Amygdala (tissue), 56 donors: ENCODE measurements at places on chromosomes 6 and 20.

- DNase-seq: no peak
Measured at GRCh38 chr6:163485388-163485851, 70.9 kb downstream of the QKI start.

DNA sequence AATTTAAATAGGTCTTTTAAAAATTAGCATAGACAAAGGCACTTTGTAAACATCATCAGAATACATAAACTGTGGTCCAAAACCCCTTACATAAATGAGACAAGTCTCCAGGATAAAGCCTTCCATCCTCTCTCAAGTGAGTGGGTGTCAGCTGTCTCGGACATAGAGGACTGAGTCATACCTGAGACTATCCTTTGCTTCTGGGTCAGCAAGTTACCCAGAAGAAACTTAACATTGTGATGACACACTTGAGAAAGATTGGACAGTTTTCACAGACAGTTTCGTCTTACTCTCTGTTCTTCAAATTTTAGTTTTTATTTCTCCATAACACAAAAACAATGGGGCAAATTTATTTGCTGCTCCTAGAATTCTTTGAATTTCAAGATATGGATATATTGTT lies 838.0 kb downstream of the DHX35 start:
- DNase-seq: no peak

GRCh38 chr6:22189946-22190345 lies 106.9 kb downstream of the PRL start:
- DNase-seq: no peak

- no peak for DNase-seq
Measured at GRCh38 chr20:64035933-64036345, at the start of gene C20orf204. Gene C20orf204 (plus strand): TSS chr20:64036182. CDS start chr20:64036324, 142 bp downstream.

GRCh38 chr6:53103993-53104675 lies 38.9 kb downstream of the FBXO9 start:
- DNase-seq: no peak

DNA sequence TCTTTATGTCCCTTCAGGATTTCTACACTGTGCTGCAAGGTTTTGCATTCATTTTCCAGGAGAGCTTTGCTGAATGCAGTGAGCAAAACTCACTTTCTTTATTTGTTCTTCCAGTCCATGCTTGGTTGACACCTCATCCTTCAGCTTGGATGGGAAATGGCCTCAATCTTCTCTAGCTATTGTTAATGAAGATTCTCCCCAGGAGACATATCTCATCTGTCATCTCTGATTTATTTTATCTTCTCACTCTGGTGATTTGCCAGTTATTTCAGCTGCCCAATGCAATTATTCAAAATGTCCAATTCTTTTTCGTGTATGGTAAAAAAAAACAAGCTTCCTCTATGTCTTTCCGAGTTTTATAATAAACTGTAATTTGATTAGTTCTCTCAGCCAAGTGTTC lies 77.9 kb upstream of the PAK5 start:
- DNase-seq: no peak

GRCh38 chr6:41103847-41104246 lies 31.1 kb downstream of the NFYA start:
- no peak for DNase-seq

DNA sequence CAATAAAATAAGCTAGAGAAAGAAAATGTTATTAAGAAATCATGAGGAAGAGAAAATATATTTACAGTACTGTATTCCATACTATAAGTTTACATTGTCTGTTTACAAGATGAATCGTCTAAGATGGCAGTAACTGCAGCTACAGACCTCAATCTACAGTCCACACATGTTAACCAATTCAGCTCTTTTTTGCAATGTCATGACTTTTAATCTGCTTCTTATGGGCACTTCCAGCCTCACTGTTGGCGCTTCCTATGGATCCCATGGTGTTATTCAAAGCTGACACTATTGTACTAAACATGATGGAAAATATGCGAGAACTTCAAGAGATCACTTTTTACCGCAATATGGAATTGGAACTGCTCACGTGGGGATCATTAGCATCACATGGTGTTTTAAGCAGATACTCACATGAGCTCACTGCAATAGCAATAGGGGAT lies 451.5 kb upstream of the CITED2 start:
- no peak for DNase-seq

DNA sequence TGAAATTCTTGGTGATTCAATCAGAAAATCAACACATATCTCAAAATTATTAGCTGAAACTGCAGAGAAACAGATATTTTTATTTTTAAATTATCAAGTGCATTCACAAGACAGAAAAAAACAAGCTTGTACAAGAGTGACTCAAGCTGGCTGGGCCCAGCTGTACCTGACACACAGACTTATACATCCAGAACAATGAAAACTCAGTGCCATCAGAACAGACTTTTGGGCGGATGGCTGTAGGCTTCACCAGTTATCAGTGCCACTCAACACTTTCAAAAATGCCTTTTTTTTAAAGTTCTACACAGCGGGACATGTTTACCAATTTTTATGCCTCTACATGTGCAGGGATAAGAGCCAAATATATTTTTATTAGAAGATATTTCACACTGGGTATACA lies 102.8 kb downstream of the MYB start:
- DNase-seq: no peak

DNA sequence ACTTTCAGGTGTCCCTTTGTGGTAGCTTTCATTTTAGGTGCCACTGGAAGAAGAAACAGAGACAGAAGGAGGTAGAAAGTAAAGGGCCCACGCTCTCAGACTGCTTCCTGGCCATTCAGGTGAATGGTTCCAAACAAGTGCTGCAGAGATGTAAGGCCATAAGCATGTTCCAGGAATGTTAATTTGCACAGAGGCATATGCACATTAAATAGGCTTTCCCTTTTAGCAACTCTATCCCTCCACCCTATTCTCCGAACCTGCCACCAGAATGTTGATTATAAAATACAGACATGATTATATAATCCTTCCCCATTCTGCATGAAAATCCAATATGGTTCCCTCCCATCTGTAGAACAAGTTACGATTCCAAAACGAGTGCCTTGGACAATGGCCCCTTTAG lies 297.2 kb downstream of the C6orf118 start:
- DNase-seq: no peak

DNA sequence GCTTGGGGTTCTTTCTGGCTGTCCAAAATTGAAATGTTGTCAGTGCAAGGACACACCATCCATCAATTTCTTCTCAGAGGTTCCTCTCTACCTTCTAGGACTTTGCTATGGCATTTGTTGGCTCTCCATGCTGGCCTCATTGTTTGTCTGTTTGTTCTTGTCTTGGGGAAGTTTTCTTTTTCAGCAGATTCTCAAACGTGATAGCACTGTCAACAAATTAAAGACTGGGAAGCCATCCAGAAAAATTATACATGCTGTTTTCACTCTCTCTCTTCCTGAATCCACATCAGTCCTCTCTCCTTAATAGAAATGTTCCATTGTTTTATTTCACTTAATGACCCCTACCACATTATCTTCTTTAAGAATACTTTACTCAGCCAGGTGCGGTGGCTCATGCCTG lies 130.4 kb downstream of the PCSK2 start:
- no peak for DNase-seq

DNA sequence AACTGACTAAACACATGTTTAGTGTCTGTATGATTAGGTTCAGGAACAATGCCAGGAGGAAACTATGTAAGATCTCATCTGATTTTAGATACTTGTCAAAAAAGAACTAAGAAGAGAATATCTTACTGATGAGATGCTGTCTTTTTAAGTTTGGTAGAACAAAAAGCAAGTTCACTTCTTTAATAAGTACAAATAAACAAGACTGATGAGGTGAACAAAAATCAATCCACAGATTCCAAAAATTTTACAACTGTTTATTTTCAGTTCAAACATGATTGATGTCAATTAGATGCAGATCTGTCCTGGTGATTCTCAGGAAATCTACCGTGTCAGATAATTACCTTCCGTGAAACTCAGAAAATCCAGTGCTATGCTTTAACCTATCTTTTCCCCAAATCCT lies 24.9 kb downstream of the EPHA7 start:
- DNase-seq: no peak

DNA sequence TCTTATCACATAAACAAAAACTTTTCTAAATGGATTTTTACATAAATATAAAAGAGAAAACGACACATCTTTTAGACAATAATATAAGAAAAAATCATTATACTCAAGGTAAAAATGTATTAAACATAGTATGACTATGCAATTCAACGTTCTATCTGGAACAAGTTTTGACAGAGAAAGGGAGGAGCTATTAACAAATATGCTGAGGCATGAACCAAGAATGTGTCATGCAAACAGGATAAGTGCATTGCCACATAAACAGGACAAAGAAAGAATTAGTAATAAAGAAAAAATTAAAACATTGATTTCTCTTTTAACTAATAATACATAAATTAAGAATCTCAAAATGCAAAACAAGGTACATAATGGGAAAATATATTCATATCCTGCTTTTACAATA lies 1353.4 kb upstream of the GJE1 start:
- no peak for DNase-seq

DNA sequence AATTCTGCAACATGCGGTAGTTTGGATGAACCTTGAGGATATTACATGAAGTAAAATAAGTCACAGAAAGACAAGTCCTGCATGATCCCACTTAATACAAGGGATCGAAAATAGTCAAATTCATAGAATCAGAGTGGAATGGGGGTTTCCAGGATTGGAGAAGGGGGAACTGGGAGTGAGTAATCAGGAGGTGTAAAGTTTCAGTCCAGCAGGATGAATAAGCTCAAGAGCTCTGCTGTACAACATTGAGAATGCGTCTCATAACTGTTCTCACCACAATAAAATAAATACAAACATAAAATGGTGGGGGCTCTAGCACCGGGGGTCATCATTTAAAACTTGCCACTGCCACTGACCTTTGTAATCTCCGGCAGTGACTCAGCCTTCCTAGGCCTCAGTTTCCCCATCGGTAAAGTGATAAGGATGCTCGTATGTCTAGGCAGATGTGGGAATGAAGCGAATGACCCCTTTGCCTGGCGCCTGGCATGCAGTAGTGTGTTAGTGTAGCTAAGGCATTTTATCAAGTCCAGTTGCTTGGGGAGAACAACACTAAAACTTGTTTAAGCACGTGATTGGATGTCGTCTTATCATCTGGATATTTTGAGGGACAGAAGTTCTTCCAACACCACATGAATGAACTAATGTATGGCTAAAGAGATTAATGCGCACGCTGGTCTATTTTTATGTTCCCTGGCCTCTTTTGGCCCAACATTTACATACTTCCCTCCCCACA lies 421.1 kb downstream of the QKI start:
- no peak for DNase-seq

DNA sequence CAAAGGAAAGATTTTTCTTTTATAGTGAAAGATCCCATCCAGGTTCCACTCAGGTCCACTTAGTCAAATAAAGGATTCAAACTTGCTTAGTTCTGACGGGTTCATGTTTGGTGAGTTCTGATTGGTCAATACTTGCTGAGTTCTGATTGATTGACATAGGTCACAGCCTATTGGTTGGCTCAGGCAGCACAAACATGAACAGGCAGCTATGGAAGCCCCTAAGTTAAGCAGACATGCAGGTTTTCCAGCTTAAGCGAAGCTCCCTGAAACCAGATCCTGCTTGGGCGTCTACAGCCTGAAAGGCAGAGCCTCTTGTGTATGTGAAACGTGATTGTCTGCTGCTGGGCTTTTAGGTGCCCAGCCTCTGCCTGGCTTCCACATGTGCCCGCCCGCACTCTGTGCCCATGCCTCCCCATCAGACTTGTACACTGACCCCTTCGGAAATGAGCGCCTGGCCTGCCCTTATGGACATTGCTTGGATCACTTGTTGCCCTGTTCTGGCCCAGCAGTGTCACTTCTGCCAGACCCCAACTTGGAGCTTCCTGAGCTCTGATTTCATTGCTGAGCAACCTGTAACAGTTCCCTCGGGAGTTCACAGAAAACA lies 45.4 kb upstream of the ECI2 start:
- no peak for DNase-seq

DNA sequence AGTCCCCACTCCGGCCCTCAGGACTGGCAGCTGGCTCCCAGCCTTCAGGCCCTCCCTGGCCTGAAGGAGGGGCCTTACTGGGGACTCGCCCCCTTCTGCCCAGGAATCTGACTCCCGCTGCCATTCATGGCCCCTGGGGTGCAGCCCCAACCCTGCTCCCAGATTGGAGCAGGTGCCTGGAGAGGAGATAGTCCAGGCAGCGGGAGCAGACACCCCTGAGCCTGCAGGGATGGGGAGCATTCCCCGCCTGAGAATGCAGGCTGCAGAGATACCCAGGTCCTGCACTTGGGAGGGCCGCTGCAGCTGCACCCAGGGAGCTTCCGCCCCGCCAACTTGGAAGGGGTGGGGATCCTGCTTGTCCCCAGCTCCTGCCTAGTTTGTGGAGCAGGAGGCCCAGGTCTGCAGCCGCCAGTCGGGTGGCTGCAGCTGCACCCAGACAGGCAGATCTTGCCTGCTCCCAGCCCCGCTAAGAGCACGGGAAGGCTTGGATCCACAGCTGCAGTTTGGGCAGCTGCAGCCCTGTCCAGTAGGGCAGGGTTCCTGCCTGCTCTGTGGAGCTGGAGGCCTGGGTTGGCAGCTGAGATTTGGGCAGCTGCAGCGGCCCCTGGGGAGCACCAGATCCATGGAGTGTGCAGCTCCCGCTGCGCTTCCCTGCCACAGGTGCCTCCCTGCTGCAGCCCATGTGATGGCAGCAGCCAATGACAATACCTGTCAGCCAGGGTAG lies 5.2 kb downstream of the GTSF1L start:
- no peak for DNase-seq

- no peak for DNase-seq
Measured at GRCh38 chr6:124368131-124368530, 564.5 kb downstream of the NKAIN2 start.

DNA sequence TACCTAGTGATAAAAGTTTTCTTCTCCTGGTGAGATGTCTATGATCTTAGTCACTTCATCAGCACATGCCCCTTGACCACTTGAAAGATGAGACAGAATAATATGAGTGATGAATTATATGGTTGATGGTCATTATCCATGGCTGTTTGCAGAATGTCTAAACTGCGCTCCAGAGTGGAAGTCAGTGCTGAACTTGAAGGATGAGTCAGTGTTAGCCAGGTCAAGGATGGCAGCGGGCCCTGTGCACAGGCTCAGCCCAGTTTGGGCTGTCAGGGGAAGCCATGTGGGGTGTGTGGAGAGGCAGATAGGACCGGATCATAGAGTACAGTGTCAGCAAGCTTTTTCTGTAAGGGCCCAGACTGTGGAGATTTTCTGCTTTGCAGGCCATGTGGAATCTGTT lies 67.2 kb upstream of the KIF25 start:
- DNase-seq: no peak

DNA sequence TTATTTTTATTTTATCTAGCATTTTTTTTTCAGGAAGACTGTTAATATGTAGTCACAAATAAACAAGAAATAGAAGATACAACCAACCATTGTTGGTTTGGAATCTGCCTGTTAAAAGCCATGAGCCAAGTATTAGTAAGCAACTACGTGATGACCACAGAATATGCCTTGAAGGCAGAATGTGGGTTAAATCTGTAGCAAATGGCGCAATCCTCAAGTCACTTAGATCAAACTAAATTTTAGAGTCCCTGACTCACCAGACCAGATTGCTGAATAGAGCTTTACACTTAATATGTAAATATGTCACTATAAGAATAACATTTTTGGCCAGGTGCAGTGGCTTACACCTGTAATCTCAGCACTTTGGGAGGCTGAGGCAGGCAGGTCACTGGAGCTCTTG lies 800.1 kb upstream of the CITED2 start:
- no peak for DNase-seq

- no peak for DNase-seq
Measured at GRCh38 chr6:48389146-48390043, 278.4 kb upstream of the PTCHD4 start.
